ENCODE measurements at places on chromosomes 2 and 18.

DNA sequence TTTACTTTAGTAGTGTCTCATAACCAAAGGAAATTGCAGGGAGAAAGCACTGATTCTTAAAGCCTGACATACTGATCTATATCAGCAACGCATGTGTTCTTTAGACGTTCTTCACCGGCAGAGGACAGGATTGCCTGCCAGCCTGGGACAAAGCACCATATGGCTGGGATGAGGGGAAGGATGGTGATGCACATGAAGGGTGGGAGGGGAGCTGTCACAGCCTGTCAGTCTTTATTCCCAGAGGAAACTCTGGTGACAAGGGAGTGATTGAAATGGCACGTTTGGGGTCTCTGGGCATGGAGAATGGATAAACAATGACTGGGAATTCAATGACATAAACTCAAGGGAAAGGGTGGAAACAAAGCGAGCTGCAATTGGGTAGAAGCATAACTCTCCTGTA, 808.1 kb downstream of the DCC start:
- DNase-seq = no peak

DNA sequence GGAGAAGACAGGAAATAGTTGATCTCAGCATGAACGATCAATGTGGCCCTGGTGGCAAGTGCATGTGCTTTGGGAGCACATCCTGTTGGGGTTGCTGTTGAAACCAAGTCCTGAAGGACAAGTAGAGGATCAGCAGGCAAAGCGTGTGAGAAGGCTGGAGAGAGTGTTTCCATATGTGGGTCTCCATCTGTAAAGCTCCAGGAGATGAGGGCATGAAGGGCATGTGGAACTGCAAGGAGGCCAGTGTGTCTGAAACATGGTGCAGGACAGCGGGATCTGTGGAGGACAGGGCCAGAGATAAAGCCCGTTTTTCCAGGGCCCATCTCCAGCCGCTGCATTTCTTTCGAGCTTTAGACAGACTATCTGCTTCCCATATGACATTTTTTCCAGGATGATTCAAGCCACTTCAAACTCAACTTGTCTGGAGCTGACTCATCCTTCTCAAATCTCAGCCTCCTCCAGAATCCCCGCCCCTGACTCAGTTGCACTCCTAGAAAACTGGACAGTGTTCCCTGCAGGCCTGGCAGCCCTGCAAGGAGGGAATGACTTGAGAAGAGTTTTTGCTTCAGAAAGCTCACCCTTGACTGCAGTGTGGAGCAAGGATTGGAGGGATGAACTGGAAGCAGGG, 226.1 kb downstream of the VAPA start:
- no peak for DNase-seq

GRCh38 chr2:143345887-143346787, 216.9 kb downstream of the ARHGAP15 start:
- no peak for DNase-seq

DNA sequence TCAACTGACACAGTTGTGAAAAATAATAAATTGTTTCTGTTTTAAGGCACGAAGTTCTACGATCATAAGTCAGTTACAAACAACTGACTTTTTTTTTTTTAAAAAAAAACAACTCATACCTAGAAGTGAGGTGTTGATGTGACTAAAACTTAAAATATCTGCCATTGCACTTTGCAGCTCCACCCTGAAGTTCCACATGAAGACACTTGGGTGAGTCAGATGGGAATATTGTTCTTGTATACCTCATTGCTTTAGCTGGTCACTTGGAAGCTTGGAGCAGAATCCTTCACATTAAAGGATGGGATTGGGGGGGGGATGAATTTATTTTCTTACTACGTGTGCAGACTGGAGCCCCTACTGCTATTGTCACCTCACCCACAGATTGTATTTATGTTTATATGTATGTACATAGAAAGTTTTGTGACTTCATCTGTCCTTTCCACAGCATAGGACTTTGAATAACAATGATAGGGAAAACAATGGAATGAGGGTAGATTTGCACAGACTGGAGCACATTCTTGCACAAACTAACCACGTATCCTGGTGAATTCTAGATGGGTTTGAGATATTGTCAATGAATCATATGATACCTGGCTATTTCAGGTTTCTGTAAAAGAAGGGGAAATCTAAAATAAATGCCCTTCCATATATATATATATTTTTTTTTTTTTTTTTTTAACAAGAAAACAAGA, 57.9 kb upstream of the ARHGAP15 start:
- DNase-seq = no peak

DNA sequence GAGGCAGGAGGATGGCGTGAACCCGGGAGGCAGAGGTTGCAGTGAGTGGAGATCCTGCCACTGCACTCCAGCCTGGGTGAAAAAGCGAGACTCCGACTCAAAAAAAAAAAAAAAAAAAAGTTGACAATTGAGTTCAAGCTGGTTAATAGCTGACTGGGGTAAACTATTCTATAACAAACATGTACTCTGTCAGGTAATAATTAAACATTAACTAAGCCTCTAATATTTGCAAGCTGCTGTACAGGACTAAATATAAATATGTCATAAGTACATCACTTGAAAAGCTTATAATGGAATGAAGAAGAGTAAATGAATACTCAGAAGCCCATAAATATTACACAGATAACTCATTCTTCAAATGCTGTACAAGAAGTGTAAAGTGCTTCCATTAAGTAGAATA, 190.4 kb upstream of the CRIM1 start:
- DNase-seq = no peak

- no peak for DNase-seq
These were observed 17.6 kb downstream of the SOWAHC start for GRCh38 chr2:109631741-109632140.

GRCh38 chr2:135689679-135690078, 52.0 kb upstream of the UBXN4 start:
- DNase-seq = no peak

GRCh38 chr2:168207851-168208250, 39.5 kb downstream of the STK39 start:
- DNase-seq = no peak

DNA sequence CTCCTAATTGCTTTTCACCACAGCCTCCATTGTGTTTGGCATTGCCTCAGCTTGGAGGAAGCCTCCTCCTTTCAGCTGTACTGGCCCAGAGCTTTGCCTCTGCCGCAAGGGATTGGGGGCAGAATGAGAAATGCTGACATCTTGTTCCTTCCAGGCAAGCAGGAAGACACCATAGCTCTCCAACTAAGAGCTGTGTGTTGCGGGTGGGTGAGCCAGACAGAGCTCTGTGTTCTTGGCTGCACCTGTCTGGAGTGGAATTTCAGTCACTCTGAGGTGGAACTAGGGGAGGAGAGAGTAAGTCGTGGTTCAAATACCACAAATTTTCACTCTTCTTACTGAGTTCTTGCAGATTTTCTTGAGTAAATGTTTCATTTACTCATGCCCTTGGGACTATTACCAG, 36.6 kb upstream of the KCNF1 start:
- no peak for DNase-seq

DNA sequence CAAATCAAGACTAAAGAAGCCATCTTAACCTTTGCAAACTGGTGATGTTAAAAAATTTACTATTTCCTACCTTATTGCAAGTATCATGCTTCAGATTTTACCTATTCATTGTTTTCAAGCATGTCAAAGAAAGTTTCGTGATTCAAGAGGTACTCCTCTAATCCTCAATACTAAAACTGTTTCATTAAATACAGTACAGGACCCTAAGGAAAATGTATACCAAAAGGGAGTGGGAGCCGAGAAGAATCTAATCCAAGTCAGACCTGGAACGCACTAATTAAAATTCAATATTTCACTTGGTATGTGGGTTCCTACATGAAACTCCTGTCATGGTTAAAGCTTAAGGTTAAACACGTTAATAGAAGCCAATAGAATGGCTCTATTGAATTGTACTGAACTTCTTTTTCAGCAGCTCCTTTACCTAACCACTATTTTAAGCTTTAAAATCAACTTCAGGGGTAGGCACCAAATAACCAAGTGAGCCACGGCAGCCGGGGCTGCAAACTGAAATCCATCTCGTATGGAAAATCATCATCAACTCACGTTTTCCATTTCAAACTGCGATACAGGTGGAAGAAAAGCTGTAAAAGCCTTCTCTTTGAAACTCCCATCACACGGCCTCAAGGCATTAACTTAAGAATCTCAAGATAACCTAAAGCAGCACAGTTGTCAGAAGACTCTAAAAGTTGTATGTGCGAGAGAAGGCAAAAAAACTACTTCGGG, 188.8 kb downstream of the ZEB2 start:
- DNase-seq = peak; percentile 54

DNA sequence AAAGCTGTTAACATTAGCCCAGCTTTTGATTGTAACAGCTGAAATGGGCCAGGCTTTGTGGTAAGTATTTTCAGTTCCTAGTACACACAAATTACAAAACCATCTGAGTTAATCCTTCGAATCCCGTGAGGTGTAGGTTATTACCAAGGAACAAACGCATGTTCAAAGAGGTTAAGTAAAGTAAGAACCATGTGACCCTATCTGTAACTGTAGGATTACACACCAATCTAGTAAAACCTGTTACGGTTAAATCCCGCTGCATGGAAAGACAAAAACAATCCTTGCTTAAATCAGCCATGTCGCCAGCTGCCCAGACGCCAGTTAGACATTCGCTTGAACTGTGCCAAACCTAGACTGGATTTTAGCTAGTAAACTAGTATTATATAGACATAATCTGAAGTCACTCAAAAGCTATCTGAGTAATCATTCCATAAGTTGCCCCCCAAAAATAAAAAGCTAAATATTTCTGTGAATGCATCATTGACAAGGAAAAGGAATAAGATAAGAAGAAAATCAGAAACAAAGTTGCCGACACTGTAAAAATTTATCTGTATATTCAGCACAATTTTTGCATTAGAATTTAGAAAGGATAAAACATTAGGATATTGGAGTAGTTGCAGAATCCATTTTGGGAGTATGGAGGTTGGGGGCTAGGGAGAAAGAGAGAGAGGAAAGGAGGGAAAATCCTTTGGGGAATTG, 638.0 kb downstream of the CNTNAP5 start:
- DNase-seq = no peak

- DNase-seq = peak; percentile 58
These were observed 173.8 kb downstream of the ICOS start for GRCh38 chr2:204110338-204110741.

- no peak for DNase-seq
These were observed 260.4 kb downstream of the STK39 start for GRCh38 chr2:167987026-167987425.

- DNase-seq = no peak
These were observed 62.4 kb upstream of the MMADHC start for GRCh38 chr2:149650006-149650405.

- DNase-seq = peak; percentile 34
These were observed 1.1 kb downstream of the IGFBP5 start for GRCh38 chr2:216694082-216694825.

GRCh38 chr18:63421514-63421913, 762 bp downstream of the VPS4B start:
- DNase-seq = no peak

GRCh38 chr18:79823120-79823519, 25.4 kb downstream of the KCNG2 start:
- no peak for DNase-seq

GRCh38 chr2:64501946-64502345, 22.2 kb upstream of the AFTPH start:
- DNase-seq = no peak

DNA sequence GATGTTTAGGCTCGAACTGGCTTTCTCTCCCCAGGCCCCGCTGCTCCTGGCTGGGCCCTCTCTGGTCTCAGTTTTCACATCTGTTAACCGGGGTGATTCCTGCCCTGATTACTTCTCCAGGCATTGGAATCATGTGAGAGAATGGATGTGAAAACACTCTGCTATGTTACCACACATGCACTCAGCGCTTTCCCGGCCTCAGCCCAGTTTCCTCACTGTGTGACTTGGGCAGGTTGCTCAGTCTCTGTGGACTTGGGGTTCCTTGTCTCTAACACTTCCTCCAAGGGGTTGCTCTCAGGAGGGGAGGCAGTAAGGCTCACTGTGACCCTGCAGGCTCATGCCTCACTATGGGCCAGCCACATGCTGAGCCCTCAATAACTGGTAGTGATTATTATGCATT, 230.4 kb upstream of the HS6ST1 start:
- no peak for DNase-seq

DNA sequence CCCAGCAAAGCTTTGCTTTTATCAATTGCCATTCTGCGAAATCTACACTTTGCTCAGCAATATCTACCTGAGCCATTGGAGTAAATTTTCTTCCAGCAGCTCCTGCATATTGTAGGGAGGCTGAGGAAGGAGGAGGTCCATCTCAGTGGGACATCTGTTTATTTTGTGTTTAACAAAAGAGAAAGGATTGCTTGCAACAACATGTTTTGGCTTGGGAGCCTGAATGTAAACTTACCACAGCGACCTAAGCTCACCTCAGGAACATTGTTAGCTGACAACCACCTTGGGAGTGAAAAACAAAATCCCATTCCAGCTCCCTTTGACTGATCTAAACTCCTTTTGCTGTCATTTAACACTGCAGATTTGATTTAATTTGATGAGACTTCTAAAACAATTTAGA, 356.1 kb downstream of the SS18 start:
- no peak for DNase-seq

DNA sequence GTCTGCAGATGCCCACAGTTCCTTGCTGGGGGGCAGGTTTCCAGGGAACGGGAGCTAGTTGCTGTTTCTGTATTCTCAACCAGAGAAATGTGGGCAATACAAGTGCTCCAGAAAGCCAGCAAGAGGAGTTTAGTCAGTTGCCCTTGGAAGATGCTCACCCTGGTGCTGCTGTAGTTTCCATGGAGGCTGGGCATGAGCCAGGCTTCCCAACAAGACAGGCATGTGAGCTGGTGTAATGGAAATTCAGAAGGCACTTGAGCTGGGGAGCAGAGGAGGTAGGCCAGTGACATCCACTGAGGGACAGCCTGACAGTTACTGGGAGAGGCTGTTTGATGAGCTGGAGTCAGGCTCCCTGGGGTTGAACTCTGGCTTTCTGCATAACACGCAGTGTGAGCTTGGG, 7.7 kb downstream of the HK2 start:
- no peak for DNase-seq

DNA sequence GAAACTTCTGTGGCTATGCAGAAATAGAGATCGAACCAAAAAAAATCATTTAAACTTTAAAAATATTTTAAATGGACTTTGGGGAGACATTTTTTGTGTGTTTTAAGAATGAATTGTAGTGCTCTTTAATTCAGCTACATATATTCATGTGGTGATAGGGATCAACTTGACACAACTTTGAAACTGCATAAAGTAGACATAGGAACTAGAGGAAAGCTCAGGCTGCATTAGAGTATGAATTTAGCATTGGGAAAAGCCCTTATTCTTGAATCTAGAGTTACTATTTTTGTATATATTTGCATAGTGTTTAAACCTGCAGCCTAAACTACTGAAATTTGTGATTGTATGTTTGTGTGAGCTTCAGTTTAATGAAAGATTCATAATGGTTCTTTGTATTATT, 78.3 kb downstream of the SLC39A10 start:
- DNase-seq = no peak

DNA sequence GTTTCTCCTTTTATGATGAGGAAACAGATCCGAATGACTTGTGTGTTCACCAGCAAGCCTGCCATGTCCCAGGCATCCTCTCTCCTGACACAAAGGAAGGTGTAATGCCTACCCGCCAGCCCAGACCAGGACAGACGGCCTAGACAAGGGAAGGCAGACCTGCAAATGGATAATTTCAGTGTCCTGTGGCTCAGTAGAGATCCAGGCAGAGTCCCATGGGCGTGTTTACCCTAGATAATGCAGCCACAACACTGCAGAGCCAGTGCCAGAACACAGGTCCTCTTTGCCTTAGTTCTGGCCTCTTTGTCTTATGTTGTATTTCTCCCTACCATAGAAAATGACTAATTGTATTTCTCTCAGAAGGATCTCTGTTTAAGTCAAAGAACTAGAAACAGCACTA, 12.7 kb downstream of the TRAPPC12 start:
- DNase-seq = no peak

- DNase-seq = no peak
These were observed 316.8 kb downstream of the RIT2 start for GRCh38 chr18:42798606-42799170.

- DNase-seq = no peak
These were observed 54.5 kb downstream of the CFAP221 start for GRCh38 chr2:119598596-119599263.
